Keratinocyte (primary cell): ENCODE measurements at places on chromosomes 6 and 20. TPM values are rescaled to one million over a fixed set of nuclear protein-coding genes. Genes with fewer than 3 reads are reported as not detected.
A peak's percentile ranks its signal among the peaks of the same experiment; 100 is the strongest.

- no peaks in the 10 kb centered on the region for H3K36me3 ChIP-seq
- no peak overlapping the region for H3K4me3 ChIP-seq
- DNase-seq: no peak
- no peak overlapping the region for H3K27ac ChIP-seq
- H3K4me1 ChIP-seq: no peaks in the 10 kb centered on the region
These were observed 26.7 kb downstream of the SAYSD1 start for GRCh38 chr6:39088331-39088730.

GRCh38 chr6:111481836-111482187 lies 1.2 kb downstream of the REV3L start:
- DNase-seq: no peak
- peaks cover 3% of the 10 kb centered on the region for H3K36me3 ChIP-seq
- no peaks in the 10 kb centered on the region for H3K27me3 ChIP-seq
- peak overlapping the region; percentile 79 for H3K4me3 ChIP-seq

DNA sequence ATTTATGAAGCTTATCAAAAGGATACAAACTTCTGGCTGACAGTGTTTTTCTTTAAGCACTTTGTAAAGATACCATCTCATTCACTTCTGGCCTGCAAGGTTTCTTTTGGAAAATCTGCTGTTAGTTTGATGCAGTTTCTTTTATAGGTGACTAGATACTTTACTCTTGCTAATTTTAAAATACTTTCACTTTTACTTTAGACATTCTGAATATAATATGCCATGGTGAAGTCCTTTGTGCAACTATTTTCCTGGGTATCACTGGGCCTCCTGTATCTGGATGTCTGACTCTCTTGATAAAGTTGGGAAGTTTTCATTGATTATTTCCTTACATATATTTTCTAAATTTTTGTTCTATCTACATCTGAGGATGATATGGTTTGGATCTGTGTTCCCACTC lies 29.0 kb upstream of the ZNF337 start:
- DNase-seq: no peak
- H3K36me3 ChIP-seq: no peaks in the 10 kb centered on the region
- no peaks in the 10 kb centered on the region for H3K27me3 ChIP-seq
- H3K4me1 ChIP-seq: no peaks in the 10 kb centered on the region
- H3K4me3 ChIP-seq: no peak overlapping the region
- H3K27ac ChIP-seq: no peak overlapping the region

GRCh38 chr20:62822788-62823651 lies 6.2 kb downstream of the COL9A3 start:
- no peak overlapping the region for H3K4me3 ChIP-seq
- peaks cover 12% of the 10 kb centered on the region for H3K4me1 ChIP-seq
- DNase-seq: no peak
- H3K27me3 ChIP-seq: peaks cover 14% of the 10 kb centered on the region
- no peak overlapping the region for H3K27ac ChIP-seq

Gene DPPA5
- not detected in 3 replicates for polyA plus RNA-seq
